Cortex of kidney (tissue), 1 donor: ENCODE measurements at places on chromosomes 3 and 15.

GRCh38 chr15:38477637-38478036, 23.7 kb downstream of the FAM98B start:
- DNase-seq = no peak

DNA sequence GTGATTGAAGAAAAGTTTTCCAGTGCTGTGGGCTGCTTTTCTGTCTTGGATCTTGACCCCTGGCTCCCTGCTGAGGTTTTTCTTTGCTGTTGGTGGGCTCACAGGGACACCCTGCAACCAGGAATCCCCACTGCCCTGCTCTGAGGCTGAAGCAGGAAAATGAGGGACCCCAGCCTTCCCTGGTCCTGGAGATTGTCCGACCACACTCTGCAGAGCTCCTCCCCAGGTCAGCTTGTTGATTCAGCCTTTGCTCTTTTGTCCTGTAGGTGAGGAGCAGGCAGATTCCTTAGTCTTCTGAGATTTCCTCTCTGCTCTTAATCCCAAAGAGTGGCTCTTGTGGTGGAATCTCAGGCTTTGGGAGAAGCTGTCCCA, 194.5 kb downstream of the RPLP1 start:
- DNase-seq = no peak

DNA sequence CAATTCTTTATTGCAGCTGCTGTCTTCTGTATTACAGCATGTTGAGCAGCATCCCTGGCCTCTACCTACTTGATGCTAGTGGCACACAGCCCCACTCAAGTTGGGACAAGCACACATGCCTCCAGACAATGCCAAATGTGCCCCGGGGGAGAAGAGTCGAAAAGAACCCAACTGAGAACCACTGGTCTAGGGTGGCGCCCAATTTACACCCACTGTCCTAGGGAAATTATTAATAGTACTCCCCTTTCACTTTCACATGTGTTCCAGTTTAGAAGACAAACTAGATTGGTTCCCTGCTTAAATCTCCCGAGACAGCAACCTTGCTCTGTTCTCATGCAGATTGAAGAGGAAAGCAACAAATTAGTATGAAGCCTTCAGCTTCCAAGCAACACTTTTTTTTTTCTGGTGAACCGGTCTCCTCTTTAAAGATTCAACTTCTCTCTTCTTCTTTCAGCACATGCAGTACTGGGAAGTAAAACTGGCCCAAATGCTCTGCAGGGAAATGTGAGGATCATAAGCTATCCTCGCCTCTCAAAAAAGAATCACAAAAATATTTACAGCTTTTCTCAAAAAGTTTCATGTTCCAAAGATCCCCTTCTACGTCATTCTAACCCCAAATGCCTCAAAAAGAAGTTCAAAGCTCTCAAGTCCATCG, 823.9 kb upstream of the CFAP20DC start:
- DNase-seq = no peak

- no peak for DNase-seq
Observed at GRCh38 chr3:65351753-65352152, 664.0 kb upstream of the ADAMTS9 start.

- DNase-seq = no peak
Observed at GRCh38 chr15:20346082-20346805, 195.4 kb downstream of the GOLGA6L6 start.

GRCh38 chr15:53197426-53197839, 407.3 kb upstream of the ONECUT1 start:
- DNase-seq = no peak

DNA sequence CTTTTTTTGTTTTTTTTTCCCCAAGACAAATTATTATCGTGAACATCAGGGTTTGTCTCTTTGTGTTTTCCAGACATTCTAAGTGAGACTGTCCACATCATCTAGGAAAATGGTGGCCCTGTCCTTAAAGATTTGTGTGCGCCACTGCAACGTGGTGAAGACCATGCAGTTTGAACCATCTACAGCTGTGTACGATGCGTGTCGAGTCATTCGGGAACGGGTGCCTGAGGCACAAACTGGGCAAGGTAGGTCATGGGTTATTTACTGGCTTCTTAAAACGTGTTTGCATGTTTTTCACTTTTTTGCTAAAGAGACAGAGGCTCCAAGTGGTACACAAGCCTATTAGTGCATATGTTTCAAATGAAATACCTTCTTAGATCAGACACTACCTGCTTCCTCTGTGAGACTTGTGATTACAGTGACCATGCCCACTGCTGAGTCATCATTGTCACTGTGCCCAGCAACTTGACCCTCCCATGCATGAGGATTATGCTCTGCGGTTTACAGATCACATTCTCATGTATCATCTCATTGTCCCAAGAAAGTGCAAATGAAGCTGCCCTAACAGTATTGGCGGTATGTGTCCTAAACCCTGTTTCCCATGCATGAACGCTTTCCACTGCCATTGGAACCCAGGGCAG, 395.2 kb upstream of the TPM1 start:
- no peak for DNase-seq

DNA sequence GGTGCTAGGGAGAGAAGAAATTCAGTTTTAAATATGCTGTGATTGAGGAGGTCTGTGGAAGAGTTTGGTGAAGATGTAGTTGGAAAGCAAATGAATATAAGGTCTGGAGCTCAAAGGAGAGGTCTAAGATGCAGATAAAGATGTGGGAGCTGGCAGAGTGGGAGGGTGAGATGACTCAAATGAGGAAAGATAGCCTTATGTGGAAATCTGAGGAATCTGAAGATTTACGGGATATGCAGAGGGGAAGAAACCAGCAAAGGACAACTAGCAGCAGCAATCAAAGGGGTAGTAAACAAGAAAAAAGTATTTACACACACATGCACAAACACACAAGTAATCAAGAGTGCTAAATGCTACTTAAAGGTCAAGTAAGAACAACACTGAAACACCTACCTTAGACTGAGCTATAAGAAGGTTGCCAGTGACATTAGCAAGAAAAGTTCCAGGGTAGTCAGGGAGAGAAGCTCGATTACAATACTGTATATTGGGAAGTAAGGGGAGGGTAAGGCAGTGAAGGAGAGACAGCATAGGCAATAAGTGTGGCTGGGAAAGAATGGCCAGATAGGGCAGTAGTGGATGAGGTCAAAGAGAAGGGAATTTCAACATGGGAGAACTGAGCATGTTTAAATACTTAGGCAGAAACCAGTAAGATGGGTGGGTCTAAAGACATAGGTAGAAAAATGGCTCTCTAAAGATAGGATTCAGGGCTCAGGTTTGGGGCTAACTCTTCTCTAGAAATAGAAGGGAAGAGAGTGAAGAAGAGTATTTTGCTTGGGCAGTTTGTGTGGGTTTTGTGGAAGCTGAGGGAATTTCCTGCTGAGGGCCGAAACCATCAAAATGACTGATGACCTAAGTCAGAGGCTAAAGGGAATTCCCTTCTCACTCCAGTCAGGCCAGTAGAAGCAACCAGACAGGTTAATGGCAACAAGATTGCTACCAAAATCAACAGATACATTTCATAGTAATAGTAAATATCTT, 8.9 kb downstream of the CMTM6 start:
- DNase-seq = no peak

GRCh38 chr3:89932882-89933281, 825.5 kb downstream of the EPHA3 start:
- DNase-seq = no peak

- no peak for DNase-seq
Observed at GRCh38 chr15:78083687-78084448, 6.4 kb upstream of the TBC1D2B start.

GRCh38 chr3:15367059-15367458, 34.7 kb upstream of the SH3BP5 start:
- DNase-seq = no peak

DNA sequence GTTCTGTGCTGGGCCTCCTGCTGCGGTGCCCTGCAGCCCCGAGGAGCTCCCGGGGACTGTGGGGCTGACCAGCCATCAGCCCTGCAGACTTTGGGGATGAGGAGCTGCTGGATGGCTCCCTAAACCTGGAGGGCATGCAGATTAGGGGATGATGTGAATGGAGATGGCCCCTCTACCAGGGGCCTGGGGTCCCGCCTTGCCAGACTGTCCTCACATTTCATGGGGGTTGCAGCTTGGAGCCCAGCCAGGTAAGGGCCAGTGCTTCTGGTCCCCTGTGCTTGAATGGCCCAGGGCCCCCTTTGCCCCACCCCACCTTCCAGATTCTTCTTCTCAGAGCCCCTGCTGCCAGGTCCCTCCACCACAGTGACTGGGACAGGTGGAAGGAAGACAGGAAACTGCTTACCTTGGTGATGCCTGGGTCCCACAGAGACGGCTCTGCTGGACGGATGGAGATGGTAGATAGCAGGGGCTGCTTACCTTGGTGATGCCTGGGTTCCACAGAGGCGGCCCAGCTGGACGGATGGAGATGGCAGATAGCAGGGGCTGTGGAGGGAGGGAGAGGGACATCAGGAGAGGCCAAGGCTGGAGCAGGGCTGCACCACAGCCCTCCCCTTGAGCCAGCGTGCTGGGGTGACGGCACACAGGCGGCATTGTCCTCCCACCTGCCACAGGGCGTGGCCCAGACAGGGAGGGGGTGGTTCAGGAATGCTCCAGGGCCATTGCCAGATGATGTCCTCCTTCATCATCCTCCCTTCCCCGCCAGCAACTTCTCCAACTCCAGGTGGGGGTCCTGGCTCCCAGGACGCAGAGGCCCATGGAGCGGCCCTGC, at the start of gene SPTBN5:
Gene SPTBN5 (minus strand): TSS at position 632 of the 829 bp plus-strand sequence. CDS start 556 bp downstream, at position 76.
- no peak for DNase-seq

GRCh38 chr3:111246967-111247760, 175.5 kb downstream of the NECTIN3 start:
- no peak for DNase-seq

DNA sequence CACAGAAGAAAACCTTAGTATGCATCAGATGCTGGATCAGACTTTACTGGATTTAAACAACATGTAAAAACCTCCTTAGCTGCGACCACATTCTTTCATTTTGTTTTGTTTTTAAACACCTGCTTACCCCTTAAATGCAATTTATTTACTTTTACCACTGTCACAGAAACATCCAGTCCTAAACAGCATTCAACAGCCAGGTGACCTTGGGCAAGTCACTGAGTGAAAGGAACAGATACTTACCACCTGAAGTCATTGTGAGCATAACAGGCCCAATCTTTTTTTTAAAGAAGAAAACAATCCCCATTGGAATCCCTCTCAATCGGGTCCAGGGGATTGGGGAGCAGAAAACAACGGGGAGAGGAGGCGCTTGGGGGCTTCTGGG, 390 bp downstream of the STARD5 start:
- DNase-seq = no peak

- DNase-seq = no peak
Observed at GRCh38 chr3:58251631-58252035, 14.0 kb downstream of the ABHD6 start.

- DNase-seq = no peak
Observed at GRCh38 chr3:37766797-37767776, 94.6 kb upstream of the CTDSPL start.

GRCh38 chr15:73879426-73879825, 6.1 kb downstream of the TBC1D21 start:
- no peak for DNase-seq

- no peak for DNase-seq
Observed at GRCh38 chr15:98039596-98039995, 79.1 kb downstream of the ARRDC4 start.

- DNase-seq = no peak
Observed at GRCh38 chr15:82750831-82751180, 41.1 kb upstream of the AP3B2 start.

- no peak for DNase-seq
Observed at GRCh38 chr15:59437142-59437816, 707 bp upstream of the FAM81A start.

- DNase-seq = no peak
Observed at GRCh38 chr3:105832644-105833043, 36.2 kb downstream of the CBLB start.

GRCh38 chr15:93217343-93217742, 128.3 kb upstream of the RGMA start:
- DNase-seq = no peak

DNA sequence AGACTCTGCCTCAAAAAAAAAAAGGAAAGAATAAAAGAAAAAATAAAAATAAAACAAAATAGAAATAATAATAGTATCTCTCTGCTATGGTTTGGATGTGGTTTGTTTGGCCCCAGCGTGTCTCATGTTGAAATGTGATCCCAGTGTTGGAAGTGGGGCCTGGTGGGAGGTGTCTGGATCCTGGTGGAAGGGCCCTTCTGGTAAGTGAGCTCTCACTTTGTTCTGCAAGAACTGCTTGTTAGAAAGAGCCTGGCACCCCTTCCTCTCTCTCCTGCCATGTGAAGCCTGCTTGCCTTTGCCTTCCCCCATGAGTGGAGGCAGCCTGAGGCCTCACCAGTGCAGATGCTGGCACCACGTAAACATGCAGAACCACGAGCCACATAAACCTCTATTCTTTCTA, 26.3 kb downstream of the TMEM44 start:
- DNase-seq = no peak

GRCh38 chr3:152555666-152556291, 279.2 kb upstream of the P2RY1 start:
- DNase-seq = no peak

DNA sequence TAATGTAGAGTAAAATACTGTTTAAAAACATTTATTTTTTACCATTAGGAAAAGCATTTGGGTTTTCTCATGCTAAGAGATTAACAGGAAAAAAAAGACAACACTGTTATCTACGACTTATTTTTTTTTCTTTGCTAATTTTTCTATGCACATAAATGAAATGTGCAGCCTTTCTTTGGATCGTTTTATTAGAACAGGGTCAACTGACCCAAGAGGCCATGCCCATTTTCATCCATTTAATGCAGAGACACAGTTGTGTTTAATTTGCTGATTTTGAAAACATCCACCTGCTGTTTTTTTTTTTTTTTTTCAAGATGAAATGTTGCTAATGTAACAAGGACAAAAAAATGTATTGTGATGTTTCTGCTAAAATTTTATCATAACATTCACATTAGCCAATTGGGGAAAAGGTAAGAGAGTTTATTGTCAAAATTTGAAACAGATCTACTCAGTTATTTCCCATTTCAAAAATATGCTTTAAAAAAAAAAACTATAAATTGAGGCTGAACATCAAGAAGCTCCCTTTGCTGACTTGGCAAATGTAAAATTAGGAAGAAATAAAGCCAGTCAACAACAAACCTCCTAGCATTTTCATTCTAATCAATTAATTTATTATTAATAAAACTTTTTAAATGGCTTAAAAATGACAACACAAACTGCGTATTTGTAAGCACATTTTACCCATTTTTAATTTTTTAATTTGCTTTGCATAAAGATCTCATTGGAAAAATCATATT, 485.2 kb downstream of the ROBO2 start:
- no peak for DNase-seq

DNA sequence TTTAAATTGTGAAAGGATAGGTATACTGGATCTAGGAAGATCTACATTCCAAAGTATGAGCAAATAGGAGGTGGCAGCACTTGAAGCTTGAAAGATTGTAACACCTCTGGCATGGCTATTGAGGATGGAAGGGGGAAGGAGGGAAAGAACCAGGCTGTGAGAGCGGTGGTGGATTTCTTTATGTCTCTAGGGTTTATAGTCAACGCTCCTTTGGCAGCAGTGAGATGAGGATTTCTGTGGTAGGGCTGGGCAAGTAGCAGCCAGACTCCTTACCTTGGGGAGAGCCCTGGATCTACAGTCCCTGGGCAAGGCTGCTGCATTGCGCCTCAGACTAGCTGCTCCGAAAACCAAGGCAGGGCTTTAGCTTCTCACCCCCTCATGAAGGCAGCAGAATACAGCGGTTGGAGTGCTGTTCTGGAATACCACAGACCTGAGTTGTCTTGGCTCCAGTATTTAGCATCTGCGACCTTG, 53.2 kb downstream of the MEF2A start:
- no peak for DNase-seq

GRCh38 chr3:127014536-127015281, 31.8 kb downstream of the PLXNA1 start:
- no peak for DNase-seq
